ENCODE measurements at places on chromosomes 12 and 14.

GRCh38 chr14:92985521-92985920, 62.6 kb downstream of the CHGA start:
- DNase-seq: no peak

DNA sequence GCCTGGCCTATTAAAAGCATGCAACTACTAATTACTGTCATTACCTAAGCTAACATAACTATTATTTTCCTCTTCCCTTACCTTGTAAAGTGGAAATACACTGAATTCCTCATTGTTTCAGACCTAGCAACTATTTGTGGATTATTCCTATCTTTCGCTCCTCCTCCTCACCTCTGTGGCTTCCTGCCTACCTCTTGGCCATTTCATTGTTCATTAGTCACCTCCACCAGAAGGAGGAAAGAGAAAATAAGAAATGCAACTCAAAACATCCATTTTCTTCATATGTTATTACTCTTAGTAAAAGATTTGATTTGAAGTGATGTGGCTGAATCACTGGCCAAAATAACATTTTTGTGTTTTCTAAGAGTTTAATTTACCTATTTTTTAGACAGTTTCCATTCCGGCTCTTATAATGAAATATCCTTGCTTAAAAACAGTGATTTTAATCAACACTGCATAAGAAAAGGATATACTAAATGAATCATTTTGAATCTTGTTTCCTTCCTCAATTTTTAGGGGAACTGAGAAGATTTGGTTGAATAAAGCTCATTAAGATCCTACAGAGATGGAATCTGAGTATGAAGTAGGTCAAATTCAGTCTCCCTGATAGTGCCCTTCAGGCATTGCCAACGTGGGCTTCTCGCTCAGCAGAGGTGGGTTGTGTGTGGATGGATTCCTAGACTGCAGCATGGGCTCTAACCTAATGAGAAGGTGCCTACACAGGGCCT, 27.6 kb upstream of the ARHGAP5 start:
- DNase-seq: no peak

- no peak for DNase-seq
Measured at GRCh38 chr12:30100741-30101140, 317.0 kb upstream of the TMTC1 start.

DNA sequence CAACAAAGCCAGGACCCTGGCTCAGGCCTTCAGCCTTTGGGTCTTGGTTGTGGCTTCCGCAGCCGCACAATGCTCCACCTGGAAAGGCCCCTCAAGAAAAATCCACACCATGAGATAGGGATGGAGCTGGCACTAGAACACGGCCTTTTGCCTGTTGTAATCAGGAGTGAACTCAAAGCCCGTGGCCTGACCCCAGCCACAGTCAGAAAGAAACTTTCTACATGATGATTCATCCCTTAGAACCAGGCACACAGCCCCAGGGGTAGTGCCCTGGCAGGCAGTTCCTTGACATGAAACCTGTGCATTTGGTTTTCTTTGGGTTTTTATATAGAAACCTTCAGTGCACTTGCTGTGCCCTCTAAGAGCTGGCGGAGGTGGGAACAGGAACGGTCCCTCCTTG, 5.1 kb downstream of the CLMN start:
- DNase-seq: no peak

GRCh38 chr12:45580356-45580969, 149.0 kb upstream of the ARID2 start:
- no peak for DNase-seq

- no peak for DNase-seq
Measured at GRCh38 chr12:121279071-121279375, 17.5 kb downstream of the CAMKK2 start.

- DNase-seq: no peak
Measured at GRCh38 chr14:95190857-95191256, 33.5 kb upstream of the DICER1 start.

GRCh38 chr12:54136844-54137580, 51.8 kb downstream of the SMUG1 start:
- DNase-seq: no peak

DNA sequence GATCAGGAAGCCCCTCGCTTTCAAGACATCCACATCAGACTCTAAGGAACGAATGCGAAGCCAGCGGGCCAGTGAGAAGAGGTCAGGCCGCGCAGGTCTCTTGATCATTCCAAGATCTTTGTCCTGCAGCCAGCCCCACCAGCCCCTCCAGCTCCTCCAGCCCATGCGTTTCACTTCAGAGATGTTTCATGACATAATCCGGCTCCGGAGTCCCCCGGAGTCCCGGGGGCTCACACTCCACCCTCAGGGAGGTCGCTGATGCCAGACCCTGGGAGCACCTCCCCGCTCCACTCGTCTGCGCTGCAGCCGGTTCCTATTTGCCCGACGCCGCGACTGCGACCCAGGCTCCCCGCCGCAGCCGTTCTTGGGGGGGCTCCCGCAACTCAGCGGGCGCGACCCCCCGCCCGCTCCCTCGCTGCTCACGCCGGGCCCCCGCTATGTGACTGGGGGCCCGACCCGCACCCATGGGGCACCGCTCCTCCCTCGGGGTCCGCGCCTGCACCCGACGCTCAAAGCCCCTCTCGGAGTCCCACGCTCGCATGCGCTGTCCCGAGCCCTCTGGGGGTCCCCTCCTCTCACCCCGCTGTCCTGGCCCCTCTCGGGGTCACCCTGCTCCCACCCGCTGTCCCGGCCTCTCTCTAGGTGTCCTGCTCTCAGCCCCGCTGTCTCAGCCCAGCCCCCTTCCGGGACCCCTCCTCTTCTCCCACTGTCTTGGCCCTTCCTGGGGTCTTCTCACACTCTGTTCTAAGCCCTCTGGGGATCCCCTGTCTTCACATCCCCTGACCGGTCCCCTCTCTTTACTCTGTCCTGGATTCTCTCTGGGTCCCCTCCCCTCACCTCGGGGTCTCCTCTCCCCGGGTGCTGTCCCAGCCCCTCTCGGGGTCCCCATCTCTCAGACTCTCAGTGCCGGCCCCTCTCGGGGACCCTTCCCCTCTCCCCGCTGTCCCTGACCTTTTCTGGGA, 1.1 kb downstream of the TAOK3 start:
- no peak for DNase-seq

DNA sequence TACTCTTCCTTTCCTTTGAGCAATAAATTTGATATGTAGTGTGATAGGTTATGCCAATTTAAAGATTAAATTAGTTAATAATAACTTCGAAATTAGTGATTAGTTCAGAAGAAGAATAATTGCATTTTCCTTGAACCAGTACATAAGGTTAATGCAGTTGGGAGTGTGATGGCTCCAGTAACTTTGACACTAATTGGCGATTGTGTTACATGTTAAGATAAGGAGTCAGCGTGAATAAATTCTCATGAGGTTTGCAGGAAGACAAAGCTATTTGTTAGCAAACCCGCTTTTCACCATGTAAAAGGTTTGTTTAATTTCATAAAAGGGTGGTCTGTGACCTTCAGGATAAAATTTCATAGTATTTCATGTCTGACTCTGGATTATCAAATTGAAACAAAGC, 1226.8 kb downstream of the SLC16A7 start:
- DNase-seq: no peak

DNA sequence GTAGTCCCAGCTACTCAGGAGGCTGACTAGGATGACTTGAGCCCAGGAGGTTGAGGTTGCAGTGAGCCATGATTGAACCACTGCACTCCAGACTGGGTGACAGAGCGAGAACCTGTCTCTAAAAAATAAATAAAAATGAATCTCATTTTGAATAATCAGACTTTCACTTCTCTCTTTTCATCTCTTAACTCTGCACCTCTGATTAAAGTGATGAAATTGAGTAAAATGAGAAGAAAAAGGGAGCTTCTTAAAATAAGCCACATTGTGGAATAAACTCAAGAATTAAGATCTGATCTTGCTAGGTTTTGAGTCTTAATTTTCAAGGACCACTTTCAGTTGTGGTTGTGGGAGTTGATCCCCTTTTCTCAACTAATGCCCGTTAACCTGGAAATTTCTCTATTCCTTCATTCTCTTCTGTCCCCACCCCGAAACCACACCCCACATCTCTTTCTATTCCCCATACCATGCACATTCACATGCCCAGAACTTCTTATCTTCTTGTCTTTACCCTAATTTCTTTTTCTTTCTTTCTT, 70.9 kb upstream of the ETV6 start:
- DNase-seq: no peak

GRCh38 chr12:19894803-19895202, 455.5 kb downstream of the AEBP2 start:
- DNase-seq: no peak

DNA sequence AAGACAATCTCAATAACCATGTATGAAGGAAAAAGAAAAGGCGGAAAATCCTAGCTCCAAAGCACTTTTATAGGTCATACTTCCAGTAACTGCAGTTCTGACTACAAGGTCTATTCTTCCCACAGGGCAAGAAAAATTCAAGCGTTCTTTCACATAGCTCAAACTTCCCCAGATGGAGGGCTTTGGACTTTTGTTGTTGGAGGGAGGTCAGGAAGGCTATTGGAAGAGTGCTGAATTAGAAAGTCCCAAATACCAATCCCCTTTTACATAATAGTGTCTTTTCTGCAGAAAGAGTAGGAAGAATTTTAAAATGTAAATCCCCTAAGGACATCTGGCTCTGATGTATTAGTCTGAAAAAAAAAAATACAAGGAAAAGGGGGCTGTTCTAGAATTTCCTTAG, 309.4 kb downstream of the MDGA2 start:
- no peak for DNase-seq

DNA sequence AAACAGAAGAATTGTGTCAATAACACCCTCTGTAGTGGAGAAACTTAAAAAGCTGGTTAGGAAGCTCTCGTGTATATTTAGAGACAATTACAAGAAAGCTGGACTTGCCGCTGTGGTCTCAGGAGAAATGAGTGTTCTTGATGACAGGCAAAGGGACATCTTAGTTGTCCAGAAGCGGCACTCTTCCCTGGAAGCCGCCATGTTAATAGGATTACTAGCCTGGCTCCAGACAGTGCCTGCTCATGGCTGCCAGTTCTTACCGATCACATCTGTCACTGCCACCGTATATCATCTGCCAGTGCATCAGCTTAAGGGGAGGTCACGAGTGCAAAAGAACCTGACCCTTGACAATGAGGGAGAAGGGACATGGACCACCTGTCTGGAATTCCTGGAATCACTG, 48.9 kb downstream of the C14orf132 start:
- no peak for DNase-seq

- no peak for DNase-seq
Measured at GRCh38 chr12:50016501-50017475, 8.5 kb downstream of the RACGAP1 start.

DNA sequence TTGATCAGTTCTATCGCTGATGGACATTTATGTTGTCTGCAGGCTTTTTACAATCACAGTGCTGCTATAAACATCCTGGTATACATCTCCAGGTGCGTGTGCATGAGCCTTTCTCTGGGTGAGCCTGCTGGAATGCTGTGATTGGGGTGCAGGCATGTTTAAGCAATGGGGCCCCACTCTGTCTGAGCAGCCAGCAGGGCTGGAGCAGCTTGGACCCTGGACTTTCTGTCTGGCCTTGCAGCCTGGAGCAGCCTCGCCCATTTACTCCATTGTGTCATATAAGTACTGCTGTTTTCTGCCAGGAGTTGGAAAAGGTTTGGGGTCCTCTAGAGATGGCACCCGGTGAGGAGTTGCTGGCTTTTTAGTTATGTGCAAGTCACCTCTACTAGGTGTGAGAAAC, 199.0 kb downstream of the KIF26A start:
- no peak for DNase-seq

DNA sequence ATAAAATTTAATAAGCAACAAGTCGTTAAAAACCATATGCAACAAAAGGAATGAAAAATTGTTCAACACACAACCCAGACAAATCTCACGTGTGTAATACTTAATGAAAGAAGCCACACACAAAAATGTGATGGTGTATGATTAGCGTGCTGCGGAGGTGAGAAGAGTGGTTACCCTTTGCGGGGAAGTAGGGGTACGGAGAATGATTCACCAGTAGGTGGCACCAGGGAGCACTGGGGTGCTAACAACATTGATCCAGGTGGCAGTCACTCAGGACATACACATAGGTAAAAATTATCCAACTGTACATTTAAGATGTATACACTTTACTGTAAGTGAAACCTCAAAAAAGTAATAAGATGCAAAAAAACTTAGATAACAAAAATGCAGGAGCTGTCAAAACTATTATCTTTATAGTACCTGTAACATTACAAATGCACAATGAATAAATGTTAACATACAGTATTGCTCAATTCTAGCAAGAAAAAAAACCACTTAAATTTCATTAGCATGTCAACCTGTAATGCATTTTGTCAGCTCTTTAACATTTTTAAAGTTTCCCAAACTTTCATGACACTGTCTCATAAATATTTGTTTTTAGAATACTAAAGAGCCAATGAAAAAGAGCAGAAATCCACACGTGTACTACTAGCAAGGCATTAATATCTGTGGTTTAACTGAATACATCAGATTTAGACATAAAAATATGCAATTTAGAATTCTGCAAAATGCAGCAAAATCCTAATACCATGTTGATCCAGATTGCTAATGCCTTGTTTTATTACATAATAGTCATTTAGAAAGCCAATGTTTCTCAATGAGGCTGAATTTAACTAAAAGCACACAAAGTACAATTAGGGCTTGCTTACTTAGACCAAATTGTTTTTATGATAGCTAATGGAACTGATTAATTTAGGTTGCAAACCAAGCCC, 46.7 kb downstream of the TMCC3 start:
- DNase-seq: no peak

- no peak for DNase-seq
Measured at GRCh38 chr12:6904280-6905276, at the start of gene LRRC23. Gene LRRC23 (plus strand): TSS chr12:6904822. CDS start chr12:6905634, 812 bp downstream.

DNA sequence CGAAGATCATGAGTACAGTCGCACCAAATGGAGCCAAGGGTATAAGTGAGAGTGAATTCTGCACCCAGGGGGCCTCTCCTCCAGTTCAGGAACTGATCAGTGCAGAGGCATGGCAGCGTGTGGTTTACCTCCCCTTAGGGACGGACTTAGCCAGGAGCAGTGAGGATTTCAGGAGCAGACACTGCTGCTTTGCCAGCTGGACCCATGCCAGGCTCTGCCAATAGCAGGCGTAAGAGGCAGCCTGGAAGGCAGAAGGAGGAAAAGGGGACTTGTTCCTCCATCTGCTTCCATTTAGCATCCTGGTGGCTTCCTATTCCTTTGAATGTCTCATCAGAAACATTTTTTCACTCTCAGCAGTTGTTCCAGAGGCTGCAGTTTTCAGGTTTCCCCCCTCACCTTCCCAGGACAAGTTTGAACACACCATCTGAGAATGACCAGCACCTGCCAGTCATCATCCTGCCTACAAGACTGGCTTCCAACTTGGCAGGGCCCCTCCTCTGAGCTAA, 137.0 kb upstream of the LMNTD1 start:
- no peak for DNase-seq

GRCh38 chr14:100845341-100845740, 19.4 kb downstream of the MEG3 start:
- no peak for DNase-seq

GRCh38 chr14:81946375-81946774, 412.7 kb upstream of the SEL1L start:
- no peak for DNase-seq
